Urothelium cell line (cell line): ENCODE measurements at places on chromosomes 11 and 22.

- no peak for DNase-seq
Measured at GRCh38 chr11:267491-267994, 10.7 kb upstream of the NLRP6 start.

DNA sequence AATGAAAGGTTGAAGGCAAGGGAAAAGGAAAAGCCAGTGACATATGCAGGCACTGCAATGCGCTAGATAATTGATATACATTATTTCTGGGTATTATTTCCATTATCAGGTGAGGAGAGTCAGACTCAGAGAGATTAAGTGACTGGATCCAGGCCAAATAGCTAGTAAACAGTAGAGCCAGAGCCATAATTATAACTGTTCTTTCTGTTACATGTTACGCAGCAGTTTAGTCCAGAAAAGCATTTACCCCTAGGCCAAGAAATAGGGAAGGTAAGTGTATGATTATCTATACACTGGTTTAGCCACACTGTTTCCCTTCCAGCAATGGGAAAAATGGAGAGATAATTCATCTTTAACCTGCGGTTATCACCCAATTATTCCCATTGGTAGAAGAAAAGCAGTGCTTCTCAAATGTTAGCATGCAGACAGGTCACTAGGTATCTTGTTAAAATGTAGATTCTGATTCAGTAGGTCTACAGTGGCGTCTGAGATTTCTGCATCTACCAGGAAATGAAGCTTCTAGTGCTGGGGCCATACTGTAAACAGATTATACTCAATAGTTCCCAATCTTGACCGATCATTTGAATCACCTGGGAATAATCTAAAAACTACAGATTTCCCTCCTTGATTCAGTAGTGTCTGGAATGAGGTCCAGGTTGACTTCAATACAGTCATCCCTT lies 69.4 kb downstream of the RBFOX2 start:
- no peak for DNase-seq

DNA sequence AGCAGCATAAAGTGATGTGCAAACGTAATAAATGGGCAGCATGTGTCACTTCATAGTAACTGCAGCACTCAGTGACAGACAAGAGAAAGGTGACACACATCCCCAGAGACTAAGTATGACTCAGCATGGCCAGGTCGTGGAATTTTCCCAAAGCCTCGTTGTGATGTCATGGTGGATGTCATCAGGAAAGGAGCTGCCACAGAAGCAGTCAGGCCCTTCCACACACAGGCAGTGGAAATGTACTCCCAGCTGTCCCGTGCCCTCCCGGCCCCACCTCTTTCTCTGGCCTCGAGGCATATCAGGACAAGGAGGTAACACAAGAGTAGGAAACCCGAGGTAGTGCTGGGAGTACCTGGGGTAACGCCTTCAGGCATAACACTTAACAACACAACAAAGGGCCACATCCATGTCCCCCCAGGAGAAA lies 8.1 kb downstream of the PC start:
- peak; percentile 79 for DNase-seq

DNA sequence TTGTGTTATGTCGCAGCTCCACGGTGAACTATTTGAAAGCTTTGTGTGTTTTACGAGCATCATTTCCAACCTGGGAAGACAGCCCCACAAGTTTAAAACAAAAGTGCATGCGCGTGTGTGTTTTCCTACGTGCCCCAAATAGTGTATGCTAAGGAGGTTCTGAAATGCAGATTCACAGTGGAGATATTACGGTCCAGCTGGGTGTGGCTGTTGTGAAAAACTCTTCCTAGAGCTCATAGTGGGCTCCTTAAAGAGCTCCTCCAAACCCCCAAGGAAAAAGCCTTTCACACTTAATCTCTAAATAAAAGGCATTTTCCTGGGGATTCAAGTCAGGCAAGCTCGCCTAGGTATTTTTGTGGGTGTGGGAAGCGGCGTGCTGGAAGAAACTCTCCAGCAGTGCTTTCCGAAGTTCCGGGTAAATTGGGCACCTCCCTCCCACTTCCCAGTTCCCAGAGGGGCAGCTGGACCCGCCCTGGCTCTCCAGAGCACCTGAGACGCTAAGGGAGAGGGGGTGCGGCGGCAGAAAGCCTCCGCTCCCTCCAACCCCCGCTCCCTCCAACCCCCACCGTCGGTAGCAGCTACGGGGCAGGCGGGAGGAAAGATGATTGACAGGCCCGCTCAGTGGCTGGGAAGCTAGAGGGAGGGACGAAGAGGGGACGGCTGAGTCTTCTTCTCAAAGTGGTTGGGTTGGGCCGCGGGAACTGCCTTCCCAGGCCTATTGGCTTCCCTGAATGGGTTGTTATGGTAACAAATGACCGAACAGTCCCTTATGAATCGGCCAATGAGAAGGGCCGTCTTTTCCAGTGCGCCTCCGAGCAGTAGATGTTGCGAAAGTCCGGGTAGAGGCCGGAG lies 561 bp upstream of the PCF11 start:
- peak; percentile 99 for DNase-seq

DNA sequence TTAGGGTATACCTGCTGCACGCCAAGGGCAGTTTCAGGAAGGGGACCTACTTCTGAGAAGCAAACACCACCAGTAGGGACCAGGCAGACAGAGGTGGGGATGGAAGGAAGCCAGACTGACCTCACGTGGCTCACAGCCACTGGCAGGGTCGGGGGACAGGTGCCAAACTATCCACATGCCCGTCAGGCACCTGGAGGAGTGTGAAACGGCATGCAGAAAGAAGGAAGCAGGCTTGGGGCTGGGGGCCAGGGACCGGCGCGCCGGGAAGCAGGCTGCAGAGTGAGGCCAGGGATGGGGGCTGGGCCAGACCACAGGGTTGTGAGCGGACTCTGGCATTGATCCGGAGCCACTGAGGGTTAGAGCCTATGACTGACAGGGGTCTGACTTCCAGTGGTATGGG lies 47.5 kb downstream of the CDKN1C start:
- DNase-seq: no peak

DNA sequence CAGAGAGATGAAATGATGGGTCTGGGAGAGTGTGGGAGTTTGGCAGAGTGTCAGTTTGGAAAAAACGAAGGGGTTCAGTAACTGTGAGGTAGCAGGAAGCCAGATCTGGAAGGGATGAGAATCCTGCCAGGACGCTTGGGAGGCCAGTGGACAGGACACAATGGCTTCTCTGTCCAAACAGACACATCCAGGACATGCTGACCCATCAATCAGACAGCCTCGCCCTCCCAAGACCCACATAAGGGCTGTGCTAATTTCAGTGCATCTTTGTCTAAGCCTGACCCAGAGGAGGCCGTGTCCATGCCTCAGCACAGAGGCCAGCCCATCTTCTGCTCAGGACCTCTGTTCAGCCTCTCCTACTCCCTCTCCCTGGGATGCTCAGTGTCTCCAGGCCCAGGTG lies 576.5 kb upstream of the B3GAT1 start:
- no peak for DNase-seq

- DNase-seq: no peak
Measured at GRCh38 chr11:134015556-134015955, 53.3 kb upstream of the JAM3 start.

DNA sequence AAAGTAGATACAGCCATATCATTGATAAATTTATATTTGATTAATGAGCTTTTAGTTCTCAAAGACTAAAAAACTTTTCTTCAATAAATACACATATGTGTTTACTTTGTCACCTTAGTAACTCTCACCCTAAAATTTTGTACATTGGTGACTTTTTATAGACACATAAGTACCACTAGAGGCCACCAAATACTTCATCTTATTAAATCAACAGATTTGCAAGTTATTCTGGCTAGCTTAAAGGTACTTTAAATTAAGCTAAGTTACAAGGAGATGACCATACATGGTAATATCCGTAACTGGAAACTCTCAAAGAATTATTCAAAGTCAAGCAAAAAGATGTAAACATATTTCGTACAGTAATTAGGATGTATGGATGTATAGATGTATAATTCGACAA lies 112.2 kb downstream of the SBF2 start:
- no peak for DNase-seq

GRCh38 chr11:28526406-28526751 lies 418.2 kb downstream of the METTL15 start:
- DNase-seq: no peak
